Left cardiac atrium (tissue), 4 donors: ENCODE measurements at places on chromosomes 16 and 17. TPM values are rescaled to one million over a fixed set of nuclear protein-coding genes. Genes with fewer than 3 reads are reported as not detected.

Gene KRT17
- total RNA-seq, result not detected

Gene WNT3
- 1.1 TPM for total RNA-seq

Gene ABCA6
- 42.2 TPM for total RNA-seq

Gene KRTAP9-8
- total RNA-seq, result not detected

Gene TBC1D3H
- 0.32 TPM for total RNA-seq

- DNase-seq, result no peak
Measured at GRCh38 chr16:57911743-57912142, 59.2 kb downstream of the CNGB1 start.

DNA sequence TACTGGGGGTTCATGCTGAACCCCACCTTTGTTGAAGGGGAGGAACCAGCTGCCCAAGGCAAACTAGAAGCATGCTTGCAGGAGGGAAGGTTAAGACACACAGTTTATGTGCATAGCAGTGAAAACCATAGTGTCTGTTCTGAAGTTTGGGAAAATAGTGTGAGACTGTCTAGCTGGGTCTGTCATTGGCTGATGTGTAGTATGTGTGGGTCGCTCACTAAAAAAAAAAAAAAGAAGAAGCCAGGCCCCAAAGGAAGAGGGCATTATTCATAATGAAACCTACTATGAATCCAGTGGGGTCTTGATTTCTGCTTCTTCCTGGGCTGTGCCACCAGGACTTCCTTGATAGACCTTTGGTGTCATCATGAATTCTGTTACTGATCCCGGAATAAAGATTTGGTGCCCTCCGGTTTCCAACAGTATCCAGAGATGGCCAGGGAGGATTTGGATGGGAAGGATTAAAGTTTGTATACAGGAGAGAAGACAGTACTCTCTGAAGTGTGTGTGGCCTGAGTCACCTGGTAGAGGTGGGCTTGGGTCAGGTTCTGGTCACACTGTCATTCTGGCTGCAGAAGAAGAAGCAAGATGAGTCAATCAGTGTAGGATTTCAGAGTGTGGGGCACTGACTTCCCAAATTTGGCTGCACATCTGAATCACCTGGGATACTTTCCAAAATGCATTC lies 220.3 kb downstream of the PRKCA start:
- no peak for DNase-seq

- DNase-seq, result no peak
Measured at GRCh38 chr16:54283725-54284318, 2.8 kb downstream of the IRX3 start.

- DNase-seq, result no peak
Measured at GRCh38 chr16:53817812-53818550, 114.0 kb downstream of the FTO start.

DNA sequence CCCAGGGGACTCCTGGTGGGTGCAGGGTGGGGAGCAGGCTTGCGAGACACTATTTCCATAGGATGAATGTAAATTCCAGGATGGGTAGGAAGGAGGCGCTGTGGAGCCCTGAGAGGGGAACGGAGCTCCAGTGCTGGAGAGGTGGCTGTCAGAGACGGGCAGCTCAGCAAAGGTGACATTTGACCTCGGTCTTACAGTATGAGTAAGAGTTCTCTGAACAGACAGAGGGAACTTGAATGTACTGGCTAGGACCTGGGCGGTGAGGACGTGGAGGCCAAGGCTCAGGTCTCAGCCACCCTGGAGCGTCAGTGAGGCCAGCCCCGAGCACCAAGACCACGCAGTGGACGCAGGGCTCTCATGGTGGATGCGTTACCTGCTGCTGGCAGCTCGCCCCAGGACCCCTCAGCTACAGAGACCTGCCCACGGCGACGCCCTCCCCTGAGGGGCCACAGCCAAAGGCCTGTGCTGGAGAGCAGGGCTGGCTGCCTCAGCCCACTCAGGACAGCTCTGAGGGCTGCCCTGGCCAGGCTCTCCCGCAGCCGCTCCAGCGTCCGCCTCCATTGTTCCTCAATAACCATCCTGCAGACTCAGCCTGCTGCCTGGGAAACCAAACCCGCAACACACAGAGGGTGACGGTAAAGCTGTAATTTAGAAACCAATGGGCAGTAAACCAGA lies 65.9 kb upstream of the TNRC6C start:
- peak; percentile 21 for DNase-seq

GRCh38 chr17:59845595-59846393 lies 46.9 kb downstream of the TUBD1 start:
- no peak for DNase-seq

GRCh38 chr17:66167189-66167815 lies 24.6 kb downstream of the CEP112 start:
- no peak for DNase-seq
